Activated CD8-positive, alpha-beta memory T cell treated with anti-CD3 and anti-CD28 coated beads, Interleukin-2, amount 10 ng/mL, durations not matched to agents 7 days and 5 days (primary cell): ENCODE measurements at places on chromosomes 5 and 9. TPM values are rescaled to one million over a fixed set of nuclear protein-coding genes. Genes with fewer than 3 reads are reported as not detected.

- DNase-seq = no peak
These were observed 142.9 kb downstream of the OLFM1 start for GRCh38 chr9:135230386-135230765.

GRCh38 chr5:11230890-11231289, 469.9 kb upstream of the DAP start:
- DNase-seq = no peak

DNA sequence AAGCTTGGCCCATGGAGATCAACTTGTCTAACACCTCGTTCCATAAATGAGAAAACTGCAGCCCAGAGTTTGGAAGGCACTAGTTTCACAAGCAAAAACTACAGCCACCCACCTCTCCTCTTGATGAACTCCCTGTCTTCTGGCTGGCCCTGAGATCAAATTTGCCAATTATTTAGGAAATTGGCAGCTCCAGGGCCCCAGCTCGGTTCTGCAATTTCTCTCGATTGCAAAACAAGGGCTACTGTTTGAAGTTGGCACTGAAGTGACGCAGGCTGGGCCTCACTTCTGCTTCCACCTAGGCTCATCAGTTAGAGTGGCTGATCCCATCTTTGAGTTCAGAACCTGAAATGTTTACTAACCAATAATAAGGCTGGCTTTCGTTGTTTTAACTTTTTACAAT, 3.7 kb upstream of the GPX3 start:
- no peak for DNase-seq

DNA sequence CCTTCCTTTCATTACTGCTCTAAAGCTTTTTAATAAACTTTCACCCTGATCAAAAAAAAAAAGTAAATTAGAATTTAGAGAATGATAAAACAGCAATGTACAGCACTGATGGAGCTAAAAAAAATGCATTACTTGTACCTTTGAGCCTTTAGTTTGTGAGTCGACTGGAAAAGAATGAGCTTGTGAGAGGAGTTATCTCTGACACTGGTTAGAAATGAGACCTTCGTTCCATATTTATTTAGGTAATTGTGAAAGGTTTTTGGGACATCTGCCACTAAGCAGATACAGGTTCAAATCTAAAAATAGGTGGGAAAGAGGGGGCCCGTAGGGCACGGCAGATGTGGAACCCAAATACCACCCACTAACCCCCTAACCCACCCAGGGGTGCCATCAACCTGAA, 376.8 kb downstream of the ICE1 start:
- DNase-seq = no peak

DNA sequence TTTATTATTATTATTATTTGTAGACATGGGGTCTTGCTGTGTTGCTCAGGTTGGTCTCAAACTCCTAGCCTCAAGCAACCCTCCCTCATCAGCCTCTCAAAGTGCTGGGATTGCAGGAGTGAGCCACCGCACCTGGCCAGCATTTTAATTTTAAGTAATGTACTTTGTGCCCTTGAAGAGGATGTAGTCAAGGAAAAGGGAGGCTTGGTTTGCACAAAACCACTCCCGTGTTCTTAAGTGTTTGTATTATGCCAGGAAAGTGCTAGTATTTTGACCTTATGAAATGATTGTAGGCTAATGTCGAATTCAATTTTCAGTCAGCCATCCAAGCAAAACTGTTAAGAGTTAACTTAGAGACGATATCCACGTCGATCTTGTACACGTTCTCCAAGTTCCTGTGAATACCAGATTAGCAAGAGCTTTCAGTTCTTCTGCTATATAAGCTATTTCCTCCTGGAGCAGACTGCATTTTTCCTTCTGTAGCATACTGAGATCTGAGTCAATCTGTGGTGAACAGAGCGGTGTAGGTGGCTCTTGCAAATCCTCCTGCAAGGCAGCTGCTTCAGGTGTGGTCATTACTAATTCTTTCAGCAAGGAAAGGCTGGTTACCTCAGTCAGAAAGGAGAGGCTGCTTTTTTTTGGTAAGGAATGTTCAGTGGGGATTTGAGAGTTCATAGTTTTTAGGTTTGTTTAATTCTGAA, 23.7 kb downstream of the CCDC171 start:
- DNase-seq = no peak

GRCh38 chr9:71128796-71129195, 7.4 kb upstream of the TRPM3 start:
- no peak for DNase-seq

DNA sequence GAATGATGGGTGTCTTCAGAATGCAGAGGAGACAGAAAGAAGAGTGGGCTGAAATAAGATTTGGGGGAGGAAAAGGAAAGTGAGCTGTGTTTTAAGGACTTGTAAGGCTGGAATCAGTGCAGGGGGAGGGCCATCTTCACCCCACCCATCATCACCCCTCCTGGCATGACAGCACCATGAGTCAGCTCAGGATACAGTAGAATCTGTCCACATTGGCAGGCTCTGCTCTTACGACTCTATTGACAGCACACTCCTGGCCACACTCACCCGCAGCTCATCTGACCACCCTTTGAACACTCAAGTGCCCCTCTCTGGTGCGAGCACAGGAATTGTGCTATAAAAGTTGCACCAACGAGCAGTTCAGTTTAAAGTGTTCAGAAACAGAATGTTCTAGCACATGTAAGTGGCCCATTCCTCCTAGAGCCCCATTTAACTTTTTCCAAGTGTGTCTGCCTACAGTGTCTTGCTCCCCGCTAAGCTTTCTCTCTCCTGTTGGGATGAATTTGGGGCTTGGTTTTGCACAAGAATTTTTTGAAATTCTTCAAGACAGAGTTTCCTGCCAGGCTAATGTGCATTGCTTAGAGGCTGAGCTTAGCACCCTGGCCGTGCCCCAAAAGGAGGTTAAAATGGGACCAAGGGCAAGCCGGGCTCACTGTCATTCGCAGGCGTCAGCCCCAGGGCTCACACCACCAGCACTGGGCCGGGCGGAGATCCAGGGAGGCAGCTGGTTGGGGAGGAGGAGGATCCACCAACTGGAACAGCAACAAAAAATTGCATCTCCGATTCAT, 12.0 kb downstream of the ADRA1B start:
- no peak for DNase-seq

- DNase-seq = no peak
These were observed 24.3 kb upstream of the GDA start for GRCh38 chr9:72124947-72125346.

DNA sequence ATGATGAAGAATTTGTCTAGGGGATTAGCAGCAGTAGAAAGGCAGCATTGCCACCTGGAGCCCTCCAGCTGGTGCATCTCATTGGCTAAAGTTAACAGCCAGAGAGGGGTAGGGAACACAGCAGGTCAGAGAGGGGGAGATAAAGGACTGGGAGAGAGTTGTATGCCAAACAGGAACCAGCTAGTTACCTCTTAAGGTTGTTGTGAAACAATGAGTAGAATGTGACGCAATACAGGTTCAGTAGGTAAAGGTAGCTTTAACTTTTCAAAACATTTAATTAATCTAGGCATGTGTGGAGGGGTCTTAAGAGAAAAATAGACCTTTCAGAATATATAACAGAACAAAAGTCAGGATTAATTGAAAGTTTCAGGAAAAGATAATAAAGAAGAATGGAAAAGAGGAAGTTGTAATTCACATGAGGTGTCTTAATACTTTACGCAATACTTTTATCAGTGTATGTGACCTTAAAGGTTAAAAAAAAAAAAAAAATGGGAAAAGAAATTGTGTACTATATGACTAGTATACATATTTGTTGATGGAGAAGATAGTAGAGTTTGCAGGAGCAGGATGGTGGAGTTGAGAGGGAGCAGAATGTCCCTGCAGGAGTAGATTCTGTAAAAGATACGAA, 14.3 kb downstream of the FBXO38 start:
- no peak for DNase-seq

Gene ANKRD18A
- total RNA-seq = 0.19 TPM

Gene INSL4
- total RNA-seq = not detected

Gene UGT3A1
- total RNA-seq = not detected

Gene INSL6
- total RNA-seq = not detected

Gene SPARC
- total RNA-seq = 0.37 TPM
